ENCODE measurements at places on chromosomes 7 and 10. TPM values are rescaled to one million over a fixed set of nuclear protein-coding genes. Genes with fewer than 3 reads are reported as not detected.

Gene YAE1
- total RNA-seq, result 42.5 TPM

Gene FAM180A
- not detected for total RNA-seq

GRCh38 chr10:24215196-24215595, 6.3 kb downstream of the KIAA1217 start:
- DNase-seq, result no peak
- H3K27ac ChIP-seq, result peak overlapping the region; percentile 78
- no peak overlapping the region for H3K4me3 ChIP-seq
- H3K4me1 ChIP-seq, result peaks cover 40% of the 10 kb centered on the region
- peaks cover 7% of the 10 kb centered on the region for H3K36me3 ChIP-seq

DNA sequence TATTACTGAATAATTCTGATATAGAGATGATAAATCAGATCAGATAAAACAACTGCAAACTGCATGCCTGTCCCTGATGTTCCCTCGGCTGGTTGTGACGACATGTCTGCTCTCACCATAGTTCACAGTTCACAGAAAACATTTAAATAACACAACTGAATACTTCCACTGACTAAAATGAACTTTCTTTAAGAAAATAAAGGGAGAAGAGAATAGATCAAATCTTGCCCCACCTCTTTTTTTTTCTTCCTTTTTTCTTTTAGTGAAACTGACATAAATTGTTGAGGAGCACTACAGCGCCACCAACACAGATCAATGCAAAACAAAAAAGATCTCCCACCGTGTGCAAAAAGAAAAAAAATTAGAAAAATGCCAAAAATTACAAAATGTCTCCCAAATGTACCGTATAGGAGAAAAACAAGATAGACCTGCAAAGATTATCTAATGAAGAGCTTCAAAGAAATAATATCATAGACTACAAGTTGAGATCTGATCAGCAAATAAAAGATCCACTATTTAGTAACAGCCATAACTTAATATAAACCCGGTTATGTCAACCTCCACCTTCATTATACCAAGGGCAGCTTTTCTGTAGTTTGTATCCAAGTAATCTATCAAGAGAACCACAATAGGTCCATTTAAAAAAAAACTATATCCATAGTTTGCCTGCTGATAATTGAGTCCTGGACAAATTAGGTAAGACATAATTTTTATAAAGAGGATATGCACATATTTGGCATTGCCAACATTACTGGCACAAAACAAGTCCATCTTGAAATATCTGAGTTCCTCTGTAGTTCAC, 30.7 kb upstream of the EPC1 start:
- no peak overlapping the region for H3K27ac ChIP-seq
- no peak for DNase-seq
- no peak overlapping the region for H3K4me3 ChIP-seq
- H3K27me3 ChIP-seq, result no peaks in the 10 kb centered on the region
- peaks cover 4% of the 10 kb centered on the region for H3K4me1 ChIP-seq

- peaks cover 35% of the 10 kb centered on the region for H3K4me1 ChIP-seq
- H3K27me3 ChIP-seq, result peaks cover 28% of the 10 kb centered on the region
- DNase-seq, result peak; percentile 18
- peaks cover 2% of the 10 kb centered on the region for H3K36me3 ChIP-seq
Measured at GRCh38 chr7:5420881-5421713, 2.5 kb downstream of the TNRC18 start.

DNA sequence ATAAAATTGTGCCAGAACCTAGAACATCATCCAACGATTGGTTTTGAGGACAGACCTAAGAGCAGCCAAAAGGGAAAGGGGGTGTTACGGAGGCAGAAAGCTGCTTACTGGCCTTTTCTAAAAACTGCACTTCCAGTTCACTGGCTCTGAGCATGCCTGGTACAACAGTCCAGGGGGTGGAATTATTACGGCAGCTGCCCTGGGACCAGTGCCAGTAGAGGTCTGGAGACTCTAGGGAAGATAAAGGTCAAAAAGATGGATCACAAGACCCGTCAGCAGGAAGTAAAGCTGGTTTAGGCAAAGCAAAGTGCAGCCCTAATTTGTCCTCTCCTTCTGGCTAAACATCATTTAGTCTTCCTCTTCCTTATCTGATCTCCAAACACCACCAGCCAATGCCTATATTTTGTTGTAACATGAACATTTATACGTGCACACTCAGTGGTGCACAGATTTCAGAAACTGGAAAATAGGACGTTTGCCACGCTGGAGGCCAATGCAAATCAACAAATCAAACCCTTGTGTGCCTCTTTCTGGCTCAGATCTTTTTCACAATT, 216.4 kb upstream of the DPP6 start:
- no peaks in the 10 kb centered on the region for H3K4me1 ChIP-seq
- no peak for DNase-seq
- no peak overlapping the region for H3K4me3 ChIP-seq
- H3K27ac ChIP-seq, result no peak overlapping the region

GRCh38 chr10:97179731-97180362, 5.9 kb downstream of the SLIT1 start:
- peaks cover 58% of the 10 kb centered on the region for H3K27me3 ChIP-seq
- DNase-seq, result peak; percentile 46

- H3K4me3 ChIP-seq, result no peak overlapping the region
- DNase-seq, result no peak
- H3K27me3 ChIP-seq, result no peaks in the 10 kb centered on the region
- H3K27ac ChIP-seq, result no peak overlapping the region
- H3K4me1 ChIP-seq, result no peaks in the 10 kb centered on the region
Measured at GRCh38 chr10:68517188-68517587, 10.1 kb downstream of the SLC25A16 start.

DNA sequence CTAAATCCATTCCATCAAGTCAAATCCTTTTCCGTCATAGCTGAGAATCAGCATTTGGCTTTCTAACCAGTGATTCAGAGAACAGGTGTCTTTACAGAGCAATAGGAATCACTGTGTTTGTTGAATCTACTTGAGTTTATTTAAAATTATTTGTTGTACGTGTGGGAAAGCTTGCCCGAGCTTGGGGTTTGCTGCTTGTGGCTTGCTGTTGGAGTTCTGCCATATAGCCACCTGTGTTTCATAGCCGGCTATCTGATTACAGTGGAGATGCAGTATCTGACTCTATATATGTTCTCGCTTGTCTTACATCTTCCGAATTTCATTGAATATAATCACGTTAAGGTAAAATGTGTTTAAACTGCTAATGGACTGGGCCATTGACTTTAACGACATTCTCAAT, 274.3 kb upstream of the MKI67 start:
- H3K4me1 ChIP-seq, result no peaks in the 10 kb centered on the region
- H3K27me3 ChIP-seq, result no peaks in the 10 kb centered on the region
- no peak for DNase-seq
- no peak overlapping the region for H3K27ac ChIP-seq
- H3K4me3 ChIP-seq, result no peak overlapping the region

GRCh38 chr7:55970561-55970960, 6.2 kb downstream of the NIPSNAP2 start:
- no peak for DNase-seq
- peak overlapping the region; percentile 72 for H3K4me3 ChIP-seq
- H3K4me1 ChIP-seq, result peaks cover 24% of the 10 kb centered on the region
- no peaks in the 10 kb centered on the region for H3K27me3 ChIP-seq

DNA sequence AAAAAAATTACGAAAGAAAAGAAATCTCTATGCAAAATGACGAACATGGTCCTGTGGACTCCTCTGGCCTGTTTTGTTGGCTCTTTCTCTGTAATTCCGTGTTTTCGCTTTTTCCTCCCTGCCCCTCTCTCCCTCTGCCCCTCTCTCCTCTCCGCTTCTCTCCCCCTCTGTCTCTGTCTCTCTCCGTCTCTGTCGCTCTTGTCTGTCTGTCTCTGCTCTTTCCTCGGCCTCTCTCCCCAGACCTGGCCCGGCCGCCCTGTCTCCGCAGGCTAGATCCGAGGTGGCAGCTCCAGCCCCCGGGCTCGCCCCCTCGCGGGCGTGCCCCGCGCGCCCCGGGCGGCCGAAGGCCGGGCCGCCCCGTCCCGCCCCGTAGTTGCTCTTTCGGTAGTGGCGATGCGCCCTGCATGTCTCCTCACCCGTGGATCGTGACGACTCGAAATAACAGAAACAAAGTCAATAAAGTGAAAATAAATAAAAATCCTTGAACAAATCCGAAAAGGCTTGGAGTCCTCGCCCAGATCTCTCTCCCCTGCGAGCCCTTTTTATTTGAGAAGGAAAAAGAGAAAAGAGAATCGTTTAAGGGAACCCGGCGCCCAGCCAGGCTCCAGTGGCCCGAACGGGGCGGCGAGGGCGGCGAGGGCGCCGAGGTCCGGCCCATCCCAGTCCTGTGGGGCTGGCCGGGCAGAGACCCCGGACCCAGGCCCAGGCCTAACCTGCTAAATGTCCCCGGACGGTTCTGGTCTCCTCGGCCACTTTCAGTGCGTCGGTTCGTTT, 83.5 kb upstream of the SLF2 start:
- H3K27ac ChIP-seq, result no peak overlapping the region
- H3K36me3 ChIP-seq, result no peaks in the 10 kb centered on the region
- peak overlapping the region; percentile 64 for H3K4me3 ChIP-seq
- DNase-seq, result no peak

DNA sequence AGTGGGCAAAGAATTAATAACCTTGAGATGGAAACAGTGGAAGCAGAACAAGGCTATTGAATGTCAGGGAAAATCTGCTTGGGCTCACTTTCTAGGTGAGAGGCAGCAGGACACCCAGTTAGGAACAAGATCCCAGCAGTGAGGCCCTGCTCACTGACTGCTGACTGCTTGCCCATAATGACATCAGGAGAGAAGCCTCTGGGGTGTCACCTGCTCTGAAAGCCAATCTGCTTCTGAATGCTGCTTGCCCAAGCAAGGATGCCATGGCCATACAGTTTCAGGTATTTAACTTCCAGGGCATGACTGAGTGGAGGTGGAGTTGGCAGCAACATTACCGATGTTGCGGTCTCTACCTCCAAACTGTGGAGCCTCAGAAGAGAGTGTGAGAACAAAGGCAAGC, 11.7 kb upstream of the WAPL start:
- H3K4me3 ChIP-seq, result no peak overlapping the region
- DNase-seq, result no peak
- no peaks in the 10 kb centered on the region for H3K36me3 ChIP-seq
- no peak overlapping the region for H3K27ac ChIP-seq
- H3K4me1 ChIP-seq, result peaks cover 4% of the 10 kb centered on the region
